ENCODE measurements at places on chromosomes 3 and 15.

GRCh38 chr3:171293142-171293782 is 166.9 kb downstream of the TNIK start:
- H3K4me1 ChIP-seq = no peaks in the 10 kb centered on the region
- H3K4me3 ChIP-seq = no peak overlapping the region
- no peaks in the 10 kb centered on the region for H3K27me3 ChIP-seq
- no peaks in the 10 kb centered on the region for H3K36me3 ChIP-seq

DNA sequence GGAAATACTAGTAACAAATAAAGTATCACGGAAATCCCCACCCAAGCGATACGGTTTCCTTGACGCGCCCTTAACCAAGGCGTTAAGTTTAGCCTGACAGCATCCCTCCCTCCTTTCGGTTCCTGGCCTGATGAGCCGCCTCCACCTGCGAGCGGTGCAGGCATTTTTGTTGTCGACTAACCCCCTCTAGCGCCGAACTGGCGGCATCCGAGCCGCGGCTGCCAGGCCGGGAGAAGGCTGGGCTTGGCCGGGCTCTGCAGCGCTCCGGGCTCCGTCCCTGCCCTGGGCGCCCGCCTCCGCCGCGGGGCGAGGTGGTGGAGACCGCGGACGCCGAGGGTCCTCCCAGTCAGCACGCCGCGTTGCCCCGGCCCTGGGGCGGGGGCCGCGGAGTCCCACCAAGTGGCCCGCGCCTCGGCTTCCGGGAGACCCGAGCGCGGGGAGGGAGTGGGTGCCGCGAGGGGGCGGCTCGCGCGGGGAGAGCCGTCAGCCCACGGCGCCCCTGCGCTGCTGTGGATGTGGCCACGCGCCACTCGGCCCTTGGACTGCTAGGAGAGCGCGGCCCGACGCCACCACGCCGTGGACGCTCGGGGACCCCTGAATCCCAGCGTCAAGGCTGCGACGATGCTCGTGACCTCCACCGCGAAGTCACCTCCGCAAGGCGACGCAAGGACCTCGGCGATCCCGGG is 1.1 kb upstream of the EPHA6 start:
- H3K36me3 ChIP-seq = no peaks in the 10 kb centered on the region
- DNase-seq = peak; percentile 92
- peak overlapping the region; percentile 44 for H3K4me3 ChIP-seq
- no peaks in the 10 kb centered on the region for H3K4me1 ChIP-seq
- H3K27ac ChIP-seq = no peak overlapping the region

DNA sequence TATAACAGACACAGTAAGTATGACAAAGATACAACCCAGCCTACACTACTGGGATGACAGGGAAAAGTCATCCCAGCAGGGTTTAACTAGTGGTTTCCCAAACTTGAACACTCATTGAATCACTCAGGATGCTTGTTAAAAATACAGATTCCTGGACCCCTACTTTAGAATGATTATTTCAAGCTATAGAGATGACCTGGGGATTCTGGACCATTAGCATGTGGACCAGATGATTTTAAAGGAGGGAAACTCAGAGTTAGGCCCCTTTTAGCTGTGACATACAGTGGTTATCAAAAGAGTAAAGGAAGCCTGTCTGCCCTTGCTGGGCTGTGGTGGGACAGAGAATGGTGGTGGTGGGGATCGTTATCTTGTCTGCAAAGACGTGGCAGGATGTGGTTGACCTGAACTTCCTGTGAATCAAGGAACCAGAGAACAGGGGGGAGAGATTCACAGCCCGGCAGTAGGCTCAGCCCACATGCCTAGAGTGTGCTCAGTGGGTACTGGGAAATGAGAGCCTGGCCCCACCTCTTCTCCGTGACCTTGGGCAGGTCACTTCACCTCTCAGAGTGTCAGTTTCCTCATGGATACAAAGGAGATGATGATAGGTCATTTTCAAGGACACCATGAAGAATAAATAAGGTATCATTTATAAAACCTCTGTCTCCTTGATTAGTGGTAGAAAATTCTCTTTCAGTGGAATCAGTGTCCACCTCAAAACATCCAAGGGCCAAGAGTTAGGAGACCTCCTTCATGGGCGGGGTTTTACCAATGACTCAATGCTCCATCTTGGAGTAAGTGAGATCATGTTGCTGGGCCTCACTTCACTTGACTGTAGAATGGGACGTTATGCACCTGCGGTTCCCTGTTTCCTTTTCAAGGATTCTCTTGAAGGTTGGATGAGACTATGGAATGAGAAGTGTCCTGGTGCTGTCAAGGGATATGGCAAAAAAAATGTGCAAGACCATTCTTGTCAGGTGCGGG is 306.5 kb downstream of the RPLP1 start:
- no peak overlapping the region for H3K4me3 ChIP-seq
- no peaks in the 10 kb centered on the region for H3K27me3 ChIP-seq
- no peak overlapping the region for H3K27ac ChIP-seq

- no peaks in the 10 kb centered on the region for H3K27me3 ChIP-seq
- H3K27ac ChIP-seq = no peak overlapping the region
- H3K4me1 ChIP-seq = no peaks in the 10 kb centered on the region
- no peaks in the 10 kb centered on the region for H3K36me3 ChIP-seq
These were observed 13.6 kb upstream of the GP9 start for GRCh38 chr3:129046732-129047552.

- H3K27me3 ChIP-seq = no peaks in the 10 kb centered on the region
- no peak for DNase-seq
These were observed 63.4 kb upstream of the FEZF2 start for GRCh38 chr3:62436785-62437184.

DNA sequence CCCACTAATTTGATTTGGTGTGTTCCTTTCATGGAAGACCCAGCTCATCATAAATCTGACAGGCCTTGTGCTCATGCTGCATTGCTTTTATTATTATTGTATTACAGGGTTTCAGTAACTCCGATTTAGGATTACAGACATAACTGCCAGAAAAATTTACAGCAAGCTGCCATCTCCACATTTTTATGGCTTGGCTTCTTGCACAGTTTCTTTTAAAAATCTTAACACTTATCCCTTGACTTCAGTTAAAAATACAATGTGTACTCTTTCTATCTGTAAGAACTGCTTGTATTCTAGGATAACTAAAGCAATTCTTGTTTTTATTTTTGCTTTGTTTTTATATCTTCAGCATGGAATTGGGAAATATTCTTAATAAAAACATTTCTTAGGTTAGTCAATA is 612.2 kb downstream of the DIPK2A start:
- no peaks in the 10 kb centered on the region for H3K4me1 ChIP-seq
- H3K4me3 ChIP-seq = no peak overlapping the region
- no peaks in the 10 kb centered on the region for H3K36me3 ChIP-seq
- H3K27ac ChIP-seq = no peak overlapping the region
- no peaks in the 10 kb centered on the region for H3K27me3 ChIP-seq

- H3K4me1 ChIP-seq = no peaks in the 10 kb centered on the region
- no peaks in the 10 kb centered on the region for H3K27me3 ChIP-seq
- no peak for DNase-seq
- peaks cover 18% of the 10 kb centered on the region for H3K36me3 ChIP-seq
- H3K27ac ChIP-seq = no peak overlapping the region
These were observed 33.3 kb downstream of the PTPN23 start for GRCh38 chr3:47414161-47414564.

DNA sequence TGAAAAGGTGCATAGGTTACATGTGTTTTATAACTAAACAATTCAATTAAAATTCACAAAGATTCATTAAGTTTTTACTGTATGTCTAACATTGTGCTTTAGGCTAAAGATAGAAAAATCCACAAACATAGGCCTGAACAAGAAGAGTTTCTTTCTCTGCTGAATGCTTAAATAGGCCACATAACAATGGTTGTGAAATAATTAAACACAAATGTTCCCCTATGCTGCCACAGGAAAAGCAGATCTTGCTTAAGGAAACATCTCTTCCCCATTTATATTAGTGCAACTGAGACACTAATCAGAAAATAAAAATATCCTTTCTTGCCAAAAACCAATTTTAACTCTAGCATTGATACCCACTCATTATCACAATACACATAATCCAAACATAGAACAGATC is 725.4 kb upstream of the DPPA4 start:
- no peaks in the 10 kb centered on the region for H3K27me3 ChIP-seq
- no peak overlapping the region for H3K27ac ChIP-seq
- H3K36me3 ChIP-seq = no peaks in the 10 kb centered on the region
- H3K4me3 ChIP-seq = no peak overlapping the region
- H3K4me1 ChIP-seq = no peaks in the 10 kb centered on the region

- H3K27me3 ChIP-seq = no peaks in the 10 kb centered on the region
- no peak for DNase-seq
- no peak overlapping the region for H3K4me3 ChIP-seq
- H3K36me3 ChIP-seq = no peaks in the 10 kb centered on the region
- no peak overlapping the region for H3K27ac ChIP-seq
These were observed 41.7 kb downstream of the ARIH1 start for GRCh38 chr15:72515591-72516389.

GRCh38 chr15:38868326-38869114 is 303.9 kb upstream of the RASGRP1 start:
- no peak overlapping the region for H3K4me3 ChIP-seq
- H3K27me3 ChIP-seq = no peaks in the 10 kb centered on the region
- H3K4me1 ChIP-seq = no peaks in the 10 kb centered on the region
- H3K27ac ChIP-seq = no peak overlapping the region
- no peaks in the 10 kb centered on the region for H3K36me3 ChIP-seq

DNA sequence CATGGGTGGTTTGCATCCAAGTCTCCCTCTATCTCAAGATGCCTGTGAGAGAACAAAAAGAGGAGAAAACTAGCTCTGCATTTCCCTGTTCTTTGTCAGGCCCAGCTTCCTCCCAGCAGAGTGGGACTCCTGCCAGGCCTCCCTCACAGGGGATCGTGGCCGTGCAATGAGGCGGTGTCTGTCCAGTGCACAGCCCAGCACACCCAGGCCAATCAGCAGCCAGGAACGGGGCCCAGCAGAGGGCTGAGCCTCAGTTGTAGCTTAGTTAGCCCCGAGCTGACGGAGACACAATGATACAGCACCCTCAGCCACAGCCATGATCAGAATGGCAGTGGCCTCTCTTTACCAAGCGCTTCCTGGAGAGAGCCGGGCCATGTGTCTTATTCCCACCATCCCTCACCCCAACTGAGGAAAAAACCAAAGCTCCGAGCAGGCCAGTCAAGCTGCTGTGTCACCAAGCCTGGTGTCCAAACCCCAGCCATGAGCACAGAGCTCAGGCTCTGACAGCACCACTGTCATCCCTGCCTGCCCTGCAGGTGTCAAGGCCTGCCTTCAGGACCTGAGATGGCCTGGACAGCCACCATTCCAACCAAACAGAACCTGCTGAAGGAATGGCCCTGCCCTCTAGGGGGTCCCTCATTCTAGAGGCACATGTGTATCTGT is 71.1 kb downstream of the DNAJB8 start:
- DNase-seq = peak; percentile 20
- H3K27me3 ChIP-seq = no peaks in the 10 kb centered on the region
- H3K27ac ChIP-seq = no peak overlapping the region
- H3K4me1 ChIP-seq = no peaks in the 10 kb centered on the region

GRCh38 chr15:43094416-43095030 is 11.3 kb downstream of the UBR1 start:
- H3K4me3 ChIP-seq = no peak overlapping the region
- DNase-seq = no peak
- H3K27me3 ChIP-seq = no peaks in the 10 kb centered on the region
